ENCODE measurements at places on chromosomes 7 and 10.

DNA sequence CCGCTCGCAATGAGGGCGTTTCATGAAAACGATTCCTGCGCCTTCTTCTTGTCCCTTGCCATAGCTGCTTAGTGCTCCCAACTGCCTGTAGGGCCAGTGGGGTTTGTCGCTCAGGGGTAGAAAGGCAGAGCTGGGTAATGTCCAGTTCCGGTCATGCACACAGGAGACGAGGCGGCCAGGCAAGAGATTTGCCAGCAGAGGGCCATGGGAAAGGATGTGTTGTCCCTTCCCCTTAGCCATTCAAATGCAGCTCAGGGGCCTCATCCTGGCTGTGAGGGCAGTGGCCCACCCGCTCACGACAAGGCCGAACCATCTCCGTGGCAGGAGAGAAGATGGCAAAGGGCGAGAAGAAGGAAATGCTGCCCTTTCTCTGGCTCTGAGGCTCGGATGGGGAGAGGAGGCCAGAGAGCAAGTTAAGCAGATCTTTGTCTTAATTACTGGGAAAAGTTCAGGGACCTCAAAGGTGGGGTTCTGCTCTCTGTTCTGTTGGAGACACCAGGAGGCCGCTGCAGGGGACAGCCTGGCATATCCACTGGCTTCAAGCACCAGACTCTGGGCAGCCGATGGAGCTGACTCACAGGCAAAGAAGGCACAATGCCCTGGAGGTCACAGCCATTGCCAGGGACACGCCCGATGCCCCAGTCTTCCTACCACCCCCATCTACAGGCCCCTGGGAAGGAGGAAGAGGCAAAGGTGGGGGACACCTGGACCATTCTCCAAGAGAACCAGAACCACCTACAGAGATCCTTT is 534.8 kb upstream of the MGMT start:
- DNase-seq: no peak

DNA sequence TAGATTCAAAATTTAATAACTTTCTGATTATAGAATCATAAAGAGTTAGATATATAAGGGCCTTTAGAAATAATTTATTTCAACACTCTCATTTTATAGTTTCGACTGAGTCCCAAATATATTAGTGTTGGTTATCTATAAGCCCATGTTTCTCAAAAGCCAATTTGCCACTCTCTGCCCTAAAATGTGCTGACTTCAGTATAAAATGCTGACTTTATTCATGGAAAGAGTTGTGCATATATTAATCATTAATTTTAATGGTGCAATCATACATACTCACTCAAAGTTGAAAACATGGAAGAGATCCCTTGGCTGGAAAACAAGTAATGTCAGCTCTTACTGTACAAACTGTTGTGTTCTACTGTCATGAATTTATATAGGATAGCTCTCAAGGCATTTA is 19.4 kb downstream of the ZWINT start:
- DNase-seq: no peak

DNA sequence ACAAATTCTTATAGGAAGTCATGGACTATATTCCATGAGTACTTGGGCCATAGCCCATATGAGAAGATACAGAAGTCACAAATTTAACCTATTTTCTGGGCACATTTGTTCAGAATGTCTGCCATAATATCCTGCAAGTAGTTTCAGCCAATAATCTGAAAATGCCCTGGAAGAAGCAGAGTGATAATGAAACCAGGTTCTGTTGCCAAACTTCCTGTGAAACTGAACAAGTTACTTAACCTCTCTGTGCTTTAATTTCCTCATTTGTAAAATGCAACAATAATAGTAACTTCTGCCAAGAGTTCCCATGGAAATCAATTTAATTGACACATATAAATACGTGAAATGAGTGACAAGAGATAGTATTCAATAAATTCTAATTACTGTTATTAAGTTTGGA is 88.8 kb downstream of the SEMA3C start:
- no peak for DNase-seq

GRCh38 chr7:33072471-33072870 is 9.9 kb upstream of the NT5C3A start:
- no peak for DNase-seq

DNA sequence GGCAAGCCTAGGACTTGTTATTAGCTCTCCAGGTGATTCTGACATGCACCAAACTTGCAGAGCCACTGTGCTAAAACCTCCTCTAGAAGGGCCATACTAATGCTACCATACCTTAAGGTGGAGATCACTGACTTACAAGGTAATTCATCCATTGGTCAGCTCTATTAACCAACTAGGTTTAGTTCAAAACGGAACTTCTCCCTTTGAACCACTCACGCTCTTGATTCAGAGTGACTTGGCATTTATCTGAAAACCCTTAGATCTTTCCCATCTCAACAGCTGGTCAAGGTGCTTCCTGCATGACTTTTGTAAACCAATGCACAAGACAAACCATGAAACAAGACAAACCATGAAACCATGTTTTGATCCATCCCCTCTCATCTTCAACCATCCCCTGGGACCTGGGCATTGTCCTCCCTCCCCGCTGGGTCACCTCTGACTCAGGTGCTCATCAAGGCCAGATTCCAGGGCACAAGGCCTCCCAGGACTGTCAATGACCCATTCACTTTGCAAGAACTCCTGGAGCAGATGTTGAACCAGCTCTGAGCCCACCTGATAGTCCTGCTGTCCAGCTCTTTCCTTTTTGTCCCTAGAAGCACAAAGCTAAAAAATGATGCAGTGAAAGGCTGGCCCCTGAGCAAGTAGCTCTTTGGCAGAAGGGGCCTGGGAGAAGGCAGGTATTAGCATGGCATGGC is 18.8 kb downstream of the IMPDH1 start:
- no peak for DNase-seq

DNA sequence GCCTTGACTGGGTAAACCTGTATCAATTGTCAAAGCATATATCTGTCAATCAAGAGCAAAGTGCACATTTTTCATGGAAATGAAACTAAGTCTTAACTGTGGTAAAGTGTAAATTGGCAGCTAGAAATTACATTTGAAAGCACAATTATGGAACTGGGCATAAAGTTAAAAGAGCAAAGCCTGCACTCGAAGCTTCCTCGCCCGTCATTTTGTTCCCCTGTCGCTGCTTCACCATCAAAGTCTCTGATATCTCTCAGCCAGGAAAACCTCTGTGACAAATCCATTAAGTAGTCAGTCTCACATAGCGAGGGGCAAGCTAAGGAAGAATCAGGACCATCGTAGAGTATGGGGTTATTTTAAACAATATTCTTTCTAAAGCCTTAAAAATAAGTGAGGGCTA is 27.9 kb downstream of the PON1 start:
- no peak for DNase-seq

DNA sequence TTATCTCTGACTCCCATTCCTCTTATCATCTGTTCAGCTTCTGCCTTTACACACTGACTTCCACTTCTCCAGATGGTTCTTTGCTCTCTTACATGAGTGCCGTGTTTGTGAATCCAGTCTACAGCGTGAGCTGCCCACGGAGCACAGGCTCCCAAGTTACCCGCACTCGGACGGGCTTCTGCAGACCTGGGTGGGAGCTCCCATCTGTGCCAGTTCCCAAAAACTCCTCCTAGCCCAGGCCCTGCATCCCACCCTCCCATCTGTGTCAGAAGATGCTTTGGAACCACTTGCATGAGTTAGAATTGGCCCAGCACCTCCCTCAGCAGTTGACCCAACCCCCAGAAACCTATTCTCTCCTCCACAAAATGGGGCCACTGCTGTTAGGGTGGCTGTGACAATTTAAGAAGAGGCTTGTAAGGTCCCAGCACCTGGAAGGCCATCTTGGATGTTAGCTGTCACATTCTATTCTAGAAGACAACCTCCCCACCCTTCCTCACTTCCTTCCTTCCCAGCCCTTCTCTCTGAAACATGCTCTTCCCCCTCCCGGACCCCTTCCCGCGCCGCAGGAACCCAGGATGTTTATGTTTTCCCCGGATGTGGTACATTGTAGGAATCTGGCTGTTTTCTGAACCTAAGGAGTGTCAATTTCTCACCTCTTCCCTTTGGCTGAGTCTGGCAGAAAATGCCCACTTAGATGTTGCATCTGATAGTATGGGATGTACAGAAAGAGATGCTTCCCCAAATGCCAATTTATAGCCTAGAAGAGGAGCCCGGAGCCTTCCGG is 79.2 kb downstream of the CCDC3 start:
- no peak for DNase-seq

- no peak for DNase-seq
These were observed 47.3 kb upstream of the VIPR2 start for GRCh38 chr7:159192013-159192412.

- DNase-seq: no peak
These were observed 209.9 kb upstream of the YAE1 start for GRCh38 chr7:39356172-39356925.

DNA sequence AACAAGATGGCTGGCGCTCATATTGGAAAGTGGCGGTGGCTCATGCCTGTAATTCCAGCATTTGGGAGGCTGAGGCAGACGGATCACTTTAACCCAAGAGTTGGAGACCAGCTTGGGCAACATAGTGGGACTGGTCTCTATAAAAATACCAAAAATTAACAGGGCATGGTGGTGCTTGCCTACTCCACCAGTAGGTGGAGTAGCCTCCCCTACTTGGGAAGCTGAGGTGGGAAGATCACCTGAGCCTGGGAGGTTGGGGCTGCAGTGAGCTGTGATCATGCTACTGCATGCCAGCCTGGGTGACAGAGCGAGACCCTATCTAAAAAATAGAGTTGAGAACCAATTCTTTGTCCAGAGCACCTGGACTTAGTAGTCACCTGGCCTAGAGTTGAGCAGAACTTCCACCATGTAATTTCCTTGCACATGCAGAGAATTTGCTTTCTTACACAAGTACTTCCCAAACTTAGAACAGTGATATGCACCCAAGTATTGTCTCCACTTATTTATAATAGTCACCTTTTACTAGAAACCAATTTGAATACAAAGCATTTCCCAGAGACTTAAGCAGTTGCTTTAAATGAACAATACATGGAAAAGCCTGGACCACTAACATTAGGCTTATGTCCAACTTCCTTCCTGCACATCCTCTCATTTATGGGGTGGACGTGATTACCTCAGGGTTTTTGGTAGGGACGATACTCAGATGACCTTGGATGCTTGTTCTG is 15.9 kb downstream of the LAMB4 start:
- DNase-seq: no peak

GRCh38 chr10:71727105-71727737 is 7.6 kb upstream of the C10orf105 start:
- DNase-seq: no peak

GRCh38 chr10:59237775-59238174 is 61.3 kb downstream of the PHYHIPL start:
- no peak for DNase-seq

DNA sequence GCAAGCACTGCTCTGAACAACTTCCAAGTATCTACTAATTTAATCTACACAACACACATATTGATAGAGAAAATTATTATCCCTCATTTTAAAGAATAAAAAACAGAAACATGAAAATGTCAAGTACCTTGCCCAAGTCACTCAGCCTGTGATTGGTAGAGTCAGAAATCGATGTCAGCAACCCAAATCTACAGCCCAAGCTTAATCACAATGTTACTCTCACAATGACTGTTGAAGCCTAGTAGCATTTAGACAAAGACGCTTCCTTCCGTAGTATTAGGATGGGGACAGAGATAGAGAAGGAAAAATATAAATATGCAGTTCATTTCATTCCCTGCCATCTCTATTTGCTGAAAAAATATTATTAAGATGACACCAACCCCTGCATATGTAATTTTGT is 242.5 kb downstream of the ELMO1 start:
- no peak for DNase-seq

- no peak for DNase-seq
These were observed 510.5 kb upstream of the AKR1E2 start for GRCh38 chr10:4315551-4315950.

DNA sequence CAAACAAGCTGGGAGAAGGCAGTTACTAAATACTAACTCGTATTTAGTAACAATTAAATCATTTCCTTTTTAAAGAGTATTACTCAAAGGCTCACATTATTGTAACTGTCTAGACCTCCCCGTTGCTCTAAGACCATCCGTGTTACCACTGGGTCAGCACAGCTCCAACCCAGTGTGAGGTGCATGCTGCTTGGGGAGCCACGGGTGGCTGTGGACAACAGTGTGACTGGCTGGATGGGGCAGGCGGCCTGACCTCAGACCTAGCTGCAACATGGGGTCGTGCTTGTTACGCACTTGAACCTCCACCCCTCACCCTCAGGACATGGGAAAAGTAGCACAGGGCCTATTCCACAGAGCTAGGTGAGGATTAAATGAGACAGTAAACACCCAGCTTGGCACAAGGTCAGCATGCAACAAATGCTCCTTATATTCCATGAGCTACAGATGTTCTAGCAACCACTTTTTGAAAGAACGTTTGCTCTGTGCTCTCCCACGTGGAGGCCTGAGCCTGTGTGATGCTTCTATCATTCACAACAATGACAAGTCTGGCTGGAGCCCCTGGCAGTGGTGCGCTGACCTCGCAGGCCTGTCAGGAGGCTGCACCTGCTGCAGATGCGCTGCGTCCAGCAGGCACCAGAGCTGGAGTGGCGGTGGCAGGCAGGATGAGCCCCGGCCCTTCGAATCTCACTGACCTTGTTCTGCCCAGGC is 135.7 kb downstream of the PKD1L1 start:
- no peak for DNase-seq

DNA sequence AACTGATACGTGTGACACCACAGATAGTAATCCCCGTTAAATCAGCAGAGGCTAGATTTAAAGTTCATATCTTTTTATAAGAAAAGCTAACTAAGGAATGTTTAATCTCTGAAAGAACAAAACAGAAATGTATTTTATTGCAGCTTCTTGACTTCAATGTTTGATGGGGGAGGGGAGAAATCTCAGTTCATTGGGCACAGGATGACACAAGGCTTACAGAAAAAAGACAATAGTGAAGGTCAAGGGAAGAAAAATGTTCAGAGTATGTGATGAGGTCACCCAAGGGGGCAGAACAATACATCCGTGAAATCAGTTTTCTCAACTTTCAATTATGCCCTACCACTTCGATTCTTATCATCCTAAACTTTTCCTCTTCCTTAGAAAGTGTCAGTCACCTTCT is 102.9 kb downstream of the ELAPOR2 start:
- no peak for DNase-seq

DNA sequence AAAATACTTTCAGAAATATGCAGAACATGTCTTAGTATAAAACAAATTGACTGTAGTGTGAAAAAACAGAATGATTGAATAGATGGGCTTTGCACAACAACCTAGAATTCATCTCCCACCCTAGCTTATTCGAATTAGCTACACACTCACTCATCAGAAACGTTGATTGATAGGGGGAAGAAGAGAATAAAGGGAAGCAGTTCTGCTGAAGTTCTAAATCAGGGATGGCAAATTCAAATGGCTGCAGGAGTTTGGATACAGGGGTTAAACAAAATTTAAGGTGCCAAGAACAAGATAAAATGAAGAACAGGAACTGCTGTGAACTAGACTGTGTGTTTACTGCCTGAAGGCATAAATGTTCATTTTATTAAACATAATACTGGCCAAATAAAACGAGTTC is 9.0 kb downstream of the CD36 start:
- DNase-seq: no peak
